CD4-positive, alpha-beta T cell treated with Interleukin-1 beta for 1 hour (primary cell): ENCODE measurements at places on chromosomes 7 and 10.

DNA sequence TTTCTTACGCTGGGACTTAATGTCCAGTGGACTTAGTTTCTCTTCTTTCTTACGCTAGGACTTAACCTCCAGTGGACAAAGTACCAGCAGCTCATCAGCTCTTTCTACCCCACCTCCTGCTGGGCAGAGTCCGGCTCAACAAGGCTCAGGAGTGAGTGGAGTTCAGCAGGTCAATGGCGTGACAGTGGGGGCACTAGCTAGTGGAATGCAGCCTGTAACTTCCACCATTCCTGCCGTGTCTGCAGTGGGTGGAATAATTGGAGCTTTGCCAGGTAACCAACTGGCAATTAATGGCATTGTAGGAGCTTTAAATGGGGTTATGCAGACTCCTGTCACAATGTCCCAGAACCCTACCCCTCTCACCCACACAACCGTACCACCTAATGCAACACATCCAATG lies 199.7 kb downstream of the MLLT10 start:
- no peak for DNase-seq

DNA sequence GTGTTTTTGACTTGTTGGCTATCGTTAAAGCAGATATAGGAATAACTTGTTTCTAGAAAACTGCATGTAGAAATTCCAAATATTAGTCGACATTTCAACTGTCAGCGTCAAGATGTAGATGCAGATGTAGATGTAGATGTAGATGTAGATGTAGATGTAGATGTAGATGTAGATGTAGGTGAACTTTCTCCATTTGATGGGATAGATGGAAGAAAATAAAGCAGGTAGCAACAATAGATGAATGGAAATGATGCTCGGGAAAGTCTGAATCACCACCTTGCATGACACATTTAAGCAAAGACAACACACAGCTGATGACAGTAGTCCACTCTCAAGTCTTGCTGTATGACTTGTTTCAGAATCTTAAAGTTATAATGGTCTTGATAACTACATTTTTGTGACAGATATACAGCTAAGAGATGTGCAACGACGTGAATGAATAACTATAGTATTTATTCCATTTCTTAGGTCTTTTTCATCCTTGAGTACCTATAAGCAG lies 53.5 kb downstream of the SND1 start:
- DNase-seq: no peak

DNA sequence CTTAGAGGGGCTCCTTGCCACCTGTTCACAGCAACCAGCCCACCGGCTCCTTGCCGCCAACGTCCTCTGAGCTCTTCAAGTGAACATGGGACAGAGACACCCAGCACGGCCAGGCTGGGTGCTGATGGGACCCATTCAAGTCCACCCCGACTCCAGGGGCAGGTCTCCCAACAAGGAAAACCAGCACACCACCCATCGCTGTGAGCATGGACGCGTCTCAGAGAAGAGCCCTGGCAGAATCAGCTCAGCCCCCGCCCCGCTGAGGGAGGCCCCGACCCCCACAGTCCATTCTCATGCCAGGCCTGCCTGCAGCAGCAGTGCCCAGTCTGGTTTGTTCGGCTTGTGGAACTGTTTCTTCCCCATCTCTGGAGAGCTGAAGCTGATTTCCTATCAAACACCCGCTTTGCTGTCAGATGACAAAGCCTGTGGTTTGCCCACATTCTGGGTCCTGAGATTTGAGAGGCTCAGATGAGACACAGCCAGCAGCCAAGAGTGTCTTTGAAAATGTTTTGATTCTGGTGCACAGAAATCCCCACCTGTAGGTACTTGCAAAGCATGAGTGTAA lies 216.6 kb downstream of the ZMYND11 start:
- peak; percentile 14 for DNase-seq

DNA sequence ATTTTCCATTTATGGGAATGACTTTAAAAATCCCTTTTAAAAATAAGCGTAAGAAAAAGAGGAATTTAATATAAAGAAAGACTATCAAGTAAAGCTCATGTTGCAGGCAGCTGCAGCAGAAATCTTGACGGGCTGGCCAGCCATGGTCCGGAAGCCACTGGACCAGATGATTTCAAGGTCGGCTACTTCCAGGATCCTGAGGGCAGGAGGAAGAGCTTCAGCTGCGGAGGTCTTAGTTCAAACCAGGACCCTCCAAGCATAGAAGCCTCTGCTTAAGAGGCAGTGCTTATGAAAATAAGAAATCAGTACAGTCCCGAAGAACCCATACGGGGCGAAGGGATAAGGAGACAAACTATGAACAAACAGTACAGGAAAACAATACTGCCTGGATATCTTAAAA lies 220.2 kb upstream of the CELF2 start:
- DNase-seq: no peak

- no peak for DNase-seq
Measured at GRCh38 chr10:97843281-97843671, 6.4 kb upstream of the GOLGA7B start.

DNA sequence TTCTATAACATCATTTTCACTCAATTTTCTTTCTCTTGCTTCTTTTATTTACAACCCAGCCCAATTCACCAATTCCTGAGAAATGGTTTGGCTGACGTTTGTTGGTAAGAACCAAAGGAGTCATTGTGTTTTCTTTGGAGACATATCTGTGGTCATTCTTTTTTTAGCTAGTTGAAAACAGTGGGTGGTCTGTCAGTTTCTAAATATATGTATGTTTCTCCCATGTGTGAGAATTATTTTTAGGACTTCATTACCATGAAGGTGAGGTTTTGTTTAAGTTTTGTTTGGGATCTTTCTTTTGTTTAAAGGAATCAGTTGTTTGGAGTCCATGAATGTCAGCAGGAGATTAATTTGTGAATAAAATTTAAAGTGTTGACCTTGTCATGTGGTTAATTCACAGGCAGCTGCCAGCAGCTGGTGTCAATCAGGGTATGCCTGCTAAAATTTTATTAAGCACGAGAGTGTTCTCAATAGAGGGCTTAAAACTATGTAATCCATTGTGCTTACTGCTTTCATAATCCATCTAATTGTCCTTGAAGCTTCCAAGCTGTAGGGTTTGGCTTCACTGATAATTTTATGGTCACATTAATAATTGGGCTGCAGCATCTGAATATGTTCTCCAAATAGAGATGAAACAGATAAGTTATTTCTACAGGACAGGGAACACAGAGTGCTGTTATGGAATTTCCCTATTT lies 38.7 kb downstream of the INSYN2A start:
- no peak for DNase-seq

GRCh38 chr10:1256432-1256725 lies 200.2 kb downstream of the WDR37 start:
- no peak for DNase-seq

DNA sequence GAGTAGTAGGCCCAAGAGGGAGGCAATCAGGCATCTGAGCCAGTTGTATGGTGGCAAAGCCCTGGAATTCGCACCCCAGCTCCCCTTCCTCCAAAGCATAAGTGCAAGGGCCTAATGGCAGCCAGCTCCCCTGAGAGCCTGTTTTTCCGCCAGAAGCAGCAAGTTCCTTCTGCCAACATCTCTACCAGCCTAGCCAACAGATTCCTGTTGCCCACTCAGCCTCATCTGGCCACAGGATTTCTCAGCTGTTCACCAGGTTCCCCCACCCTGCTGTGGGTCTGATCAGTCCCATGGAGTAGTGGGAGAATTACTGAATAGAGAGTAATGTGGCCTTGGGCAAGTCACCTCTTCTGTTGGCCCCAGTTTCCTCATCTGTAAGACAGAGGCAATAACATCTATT lies 186.2 kb upstream of the PDE1C start:
- no peak for DNase-seq

DNA sequence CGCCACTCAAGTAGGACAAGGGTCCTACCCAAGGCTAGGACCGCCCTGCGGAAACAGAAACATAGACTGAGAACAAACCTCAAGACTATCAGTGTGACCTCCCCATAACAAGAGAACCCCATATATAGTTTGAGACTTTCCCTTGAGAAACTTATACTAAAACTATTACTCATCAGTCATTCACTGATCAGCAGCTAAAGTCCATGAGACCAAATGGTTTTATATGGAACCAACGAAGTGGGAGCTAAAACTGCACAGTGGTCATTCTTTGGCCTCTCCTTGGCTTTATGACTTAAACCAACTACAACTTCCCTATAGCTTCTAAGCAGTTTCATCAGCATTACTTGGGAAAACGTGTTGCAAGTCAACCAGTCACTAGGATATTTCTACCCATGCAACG lies 13.7 kb upstream of the ZSCAN21 start:
- DNase-seq: no peak

- DNase-seq: no peak
Measured at GRCh38 chr7:21430575-21430954, 2.7 kb downstream of the SP4 start.

GRCh38 chr10:70832852-70833528 lies 17.2 kb downstream of the SGPL1 start:
- no peak for DNase-seq

GRCh38 chr10:44356139-44357022 lies 28.5 kb downstream of the CXCL12 start:
- no peak for DNase-seq

DNA sequence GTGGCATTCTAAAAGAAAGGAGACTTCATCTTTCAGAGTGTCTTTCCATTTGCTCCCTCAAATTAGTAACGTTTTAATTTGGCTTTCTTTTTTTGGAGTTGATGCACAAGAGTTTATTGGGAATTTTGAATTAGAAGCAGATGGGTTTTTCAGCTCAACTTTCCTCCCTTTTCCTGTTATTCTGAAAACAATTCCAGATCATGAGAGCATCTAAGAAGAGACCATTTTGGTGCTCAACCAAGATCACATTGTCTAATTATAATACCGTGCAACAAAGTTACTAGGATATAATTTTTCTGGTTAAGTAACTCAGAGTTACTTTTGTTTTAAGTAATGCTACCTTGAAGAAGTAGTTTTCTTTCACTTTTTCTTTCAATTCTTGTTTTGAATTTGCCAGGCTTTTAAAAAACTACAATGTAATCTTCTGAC lies 396.6 kb upstream of the KLF6 start:
- DNase-seq: no peak

DNA sequence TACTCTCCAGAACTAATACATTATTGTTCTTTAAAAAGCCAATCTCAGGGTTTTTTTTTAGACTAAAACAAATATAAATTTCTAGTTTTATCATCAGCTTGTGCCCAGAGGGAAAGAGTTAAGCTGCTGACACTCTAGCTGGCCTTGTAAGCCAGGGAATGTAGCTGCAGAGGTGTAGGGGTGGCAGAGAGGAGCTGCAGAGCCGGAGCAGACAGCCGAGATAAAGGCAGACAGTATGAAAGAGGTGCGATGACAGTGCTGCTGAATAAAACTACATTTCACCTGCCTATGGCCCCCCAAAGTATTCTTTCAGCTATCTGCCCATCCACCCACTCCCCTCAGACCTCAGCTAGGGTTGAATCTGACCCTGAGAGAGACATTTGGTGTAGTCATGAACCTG lies 653.7 kb upstream of the ZWINT start:
- DNase-seq: no peak

DNA sequence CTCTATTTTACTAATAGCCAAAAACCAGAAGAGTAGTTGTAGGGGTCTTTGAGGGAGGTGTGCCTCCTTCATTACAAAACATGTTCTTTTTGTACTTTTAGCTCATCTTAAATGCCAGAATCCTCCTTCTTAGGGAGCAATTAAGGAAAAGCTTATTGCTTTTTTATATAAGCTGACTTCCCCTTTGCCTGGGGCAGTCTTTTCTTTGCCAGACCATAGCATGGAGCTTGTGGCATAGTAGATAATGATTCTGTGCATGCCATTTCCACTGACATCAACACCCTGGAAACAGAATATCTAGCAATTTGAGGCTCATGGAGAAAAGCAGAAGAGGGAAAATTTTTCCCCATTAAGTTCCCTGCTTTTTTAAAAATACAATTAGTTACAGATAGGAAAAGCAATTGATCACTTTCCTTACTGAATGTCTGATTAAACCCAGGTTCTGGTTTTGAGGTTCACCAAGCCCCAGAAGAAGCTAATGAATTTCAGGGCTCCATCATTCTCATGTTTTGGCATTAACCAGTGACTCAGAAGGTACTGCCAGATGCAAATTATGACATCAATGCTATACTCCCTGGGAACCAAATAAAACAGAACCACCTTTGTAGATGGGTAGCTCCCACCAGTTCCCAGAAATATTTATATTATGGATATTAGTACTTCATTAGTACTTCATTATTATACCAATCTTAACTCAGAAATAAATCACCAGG lies 410.6 kb downstream of the KCNMA1 start:
- no peak for DNase-seq

- no peak for DNase-seq
Measured at GRCh38 chr10:105342606-105343005, 701.5 kb downstream of the SORCS3 start.

GRCh38 chr7:47654672-47655298 lies 72.9 kb upstream of the TNS3 start:
- DNase-seq: no peak

DNA sequence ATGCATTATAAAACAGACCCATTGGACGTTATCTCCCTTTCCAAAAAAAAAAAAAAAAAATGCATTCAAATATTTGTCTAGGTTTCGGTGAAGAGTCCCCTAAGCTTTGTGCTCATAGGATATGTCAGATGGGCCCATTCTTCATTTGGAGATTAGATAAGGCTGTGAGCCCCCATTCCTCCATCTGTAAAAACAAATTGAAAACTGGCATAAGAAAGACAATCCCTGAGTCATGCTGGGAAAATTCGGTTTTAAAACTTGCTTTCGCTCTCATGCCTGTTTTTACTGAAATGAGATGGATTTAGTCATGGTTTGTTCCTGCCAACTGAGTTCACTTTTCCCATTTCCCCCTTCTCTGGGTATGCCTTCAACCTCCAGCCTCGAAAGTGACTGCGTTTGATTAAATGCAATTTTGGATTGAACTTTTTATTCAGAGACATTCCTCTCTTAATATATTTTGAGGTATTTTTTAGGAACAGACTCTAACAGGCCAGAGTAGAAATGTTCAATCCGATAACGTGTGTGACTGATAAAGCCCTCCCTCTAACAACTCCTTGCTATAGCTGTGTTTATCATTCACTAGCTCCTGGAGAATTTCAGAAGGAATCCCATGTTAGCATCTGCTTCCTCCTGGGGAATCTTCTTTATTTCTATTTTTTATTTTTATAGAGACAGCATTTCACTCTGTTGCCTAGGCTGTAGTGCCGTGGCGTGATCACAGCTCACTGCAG lies 190.9 kb upstream of the LYZL2 start:
- no peak for DNase-seq

- no peak for DNase-seq
Measured at GRCh38 chr10:61478621-61479312, 25.6 kb upstream of the TMEM26 start.

- no peak for DNase-seq
Measured at GRCh38 chr7:70572571-70572970, 559.4 kb upstream of the GALNT17 start.

GRCh38 chr10:31620226-31621151 lies 301.5 kb downstream of the ZEB1 start:
- no peak for DNase-seq
